ENCODE measurements at places on chromosomes 7 and 10.
A peak's percentile ranks its signal among the peaks of the same experiment; 100 is the strongest.

DNA sequence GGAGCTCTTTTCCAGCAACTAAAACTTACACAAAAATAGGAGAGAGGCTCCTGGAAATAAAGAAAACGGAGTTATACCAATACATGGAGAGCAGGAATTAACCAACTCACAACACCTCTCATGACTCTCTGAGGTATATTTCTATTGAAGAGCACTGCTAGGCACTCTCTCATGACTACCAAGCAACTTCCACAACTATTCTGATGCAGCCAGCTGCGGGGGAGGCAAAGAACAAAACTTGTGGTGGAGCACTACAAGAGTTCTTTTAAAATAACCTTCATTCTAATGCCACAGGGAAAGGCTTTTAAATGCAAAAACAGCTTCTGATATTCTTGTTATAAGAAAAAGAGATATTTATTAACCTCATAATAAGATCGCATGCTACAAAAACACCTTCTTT is 140.7 kb downstream of the SLC25A13 start:
- no peak for DNase-seq

- DNase-seq = no peak
Measured at GRCh38 chr10:72162978-72163377, 52.8 kb upstream of the ANAPC16 start.

DNA sequence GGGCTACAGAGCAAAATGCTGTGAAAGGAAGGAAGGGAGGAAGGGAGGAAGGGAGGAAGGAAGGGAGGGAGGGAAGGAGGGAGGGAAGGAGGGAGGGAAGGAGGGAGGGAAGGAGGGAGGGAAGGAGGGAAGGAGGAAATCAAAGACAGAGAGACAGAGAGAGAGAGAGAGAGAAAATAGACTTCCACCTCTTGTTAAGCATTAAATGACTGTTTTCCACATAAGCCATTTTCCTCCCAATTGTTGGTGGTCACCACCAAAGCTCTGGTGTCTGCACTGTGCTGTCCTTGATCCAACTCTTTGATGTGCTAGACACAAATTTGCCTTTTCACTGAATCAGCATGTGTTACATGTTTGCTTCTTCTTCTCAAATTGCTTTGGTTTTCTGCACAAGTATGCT is 90.7 kb upstream of the INHBA start:
- no peak for DNase-seq

- DNase-seq = no peak
Measured at GRCh38 chr7:96426027-96426426, 104.1 kb upstream of the SLC25A13 start.

GRCh38 chr10:49071160-49071761 is 44.1 kb downstream of the VSTM4 start:
- peak; percentile 71 for DNase-seq

GRCh38 chr10:7483848-7484247 is 73.0 kb upstream of the SFMBT2 start:
- no peak for DNase-seq

GRCh38 chr10:43680035-43680434 is 31.4 kb upstream of the ZNF32 start:
- no peak for DNase-seq

DNA sequence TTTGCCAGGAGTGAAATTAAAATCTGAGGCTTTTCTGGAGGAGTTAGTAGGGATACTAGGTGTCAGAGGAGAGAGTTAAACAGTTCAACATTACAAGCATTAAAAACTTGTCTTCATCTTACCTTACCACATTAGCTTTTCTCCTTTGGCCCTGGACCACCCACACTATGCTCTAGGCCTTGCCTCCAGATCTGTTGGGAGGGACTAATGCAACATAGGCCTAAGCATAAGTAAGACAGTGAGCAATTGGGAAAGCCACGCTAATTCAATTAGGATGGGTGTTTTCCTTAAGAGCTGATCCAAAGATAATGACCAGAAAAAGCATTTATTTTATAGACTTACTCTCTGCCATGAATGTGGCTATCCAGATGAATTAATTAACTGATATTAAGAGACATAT is 158.9 kb downstream of the ELMO1 start:
- DNase-seq = no peak

- no peak for DNase-seq
Measured at GRCh38 chr10:110363572-110364411, 59.1 kb upstream of the SMNDC1 start.

- DNase-seq = no peak
Measured at GRCh38 chr7:94425546-94425945, 30.9 kb downstream of the COL1A2 start.

- no peak for DNase-seq
Measured at GRCh38 chr10:35723992-35724391, 81.9 kb upstream of the FZD8 start.

DNA sequence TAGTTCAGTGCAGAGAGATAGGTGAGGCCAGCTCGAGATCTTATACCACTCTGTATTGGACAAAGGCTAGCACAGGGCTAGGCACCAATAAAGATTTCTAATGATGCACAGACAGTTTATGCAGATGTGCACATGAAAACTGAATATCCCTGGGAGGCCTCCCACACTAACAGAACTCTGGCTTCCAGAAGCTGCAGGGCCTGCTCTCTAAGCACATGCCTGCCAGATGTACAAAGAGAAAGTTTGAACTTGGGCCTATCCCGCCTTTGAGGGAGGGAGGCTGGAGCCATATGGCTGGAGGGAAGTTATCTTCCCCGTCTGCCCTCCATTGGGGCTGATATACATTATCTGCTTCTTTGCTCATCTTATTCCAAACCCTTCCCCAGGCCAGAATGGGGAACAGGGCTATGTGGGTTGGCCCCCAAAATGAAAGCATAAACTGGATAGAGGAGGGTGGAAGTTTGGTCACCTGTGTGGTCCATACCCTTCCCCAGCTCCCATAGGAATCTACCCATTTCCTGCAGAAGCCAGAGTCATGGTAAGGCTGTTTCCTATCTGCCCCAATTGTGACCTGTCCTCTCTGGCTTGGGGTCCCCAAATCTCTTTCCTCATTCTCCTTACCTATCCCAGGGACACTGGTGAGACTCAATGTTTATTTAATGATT is 3.8 kb downstream of the KAZALD1 start:
- no peak for DNase-seq

DNA sequence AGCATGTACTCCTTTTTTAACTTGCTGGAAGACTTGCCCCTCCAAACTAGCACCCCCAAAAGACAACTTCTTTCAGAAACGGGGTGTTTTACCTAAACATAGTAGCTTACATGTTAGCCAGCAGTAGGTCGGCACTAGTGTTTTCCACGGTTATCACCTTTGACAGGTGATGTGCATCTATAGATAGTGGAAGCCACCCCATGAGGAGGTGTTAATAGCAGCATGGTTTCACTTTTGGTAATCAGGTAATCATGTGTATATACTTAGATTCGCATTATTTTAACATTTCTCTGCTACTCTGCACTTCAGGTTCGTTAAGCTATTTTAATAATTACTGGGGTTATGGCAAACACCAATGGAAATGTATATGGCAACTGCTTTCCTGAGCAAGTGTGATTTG is 17.6 kb downstream of the SRI start:
- DNase-seq = no peak

- DNase-seq = no peak
Measured at GRCh38 chr7:131554880-131555516, 1.4 kb downstream of the PODXL start.

GRCh38 chr7:36021367-36021766 is 131.7 kb upstream of the EEPD1 start:
- DNase-seq = no peak

DNA sequence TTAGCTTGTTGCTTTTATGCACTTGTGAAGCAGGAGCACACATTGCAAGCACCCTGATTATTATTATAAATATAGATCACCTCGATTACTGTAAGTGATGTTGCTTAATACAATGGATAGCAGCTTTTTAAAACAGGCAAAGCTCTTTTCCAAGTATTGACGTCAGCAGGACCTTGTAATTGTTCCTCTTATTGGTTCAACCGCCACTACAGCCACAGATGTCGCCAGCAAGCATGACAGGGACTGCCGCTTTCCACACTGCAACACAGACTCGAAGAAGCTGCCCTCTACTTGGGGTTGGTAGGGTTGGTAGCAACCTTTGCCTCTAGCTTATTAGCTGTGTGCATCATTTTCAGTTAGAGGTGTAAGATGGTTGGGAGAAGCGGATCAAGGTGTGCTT is 167.6 kb downstream of the ZNF365 start:
- no peak for DNase-seq

- DNase-seq = no peak
Measured at GRCh38 chr7:121572615-121573014, 176.5 kb upstream of the FAM3C start.

DNA sequence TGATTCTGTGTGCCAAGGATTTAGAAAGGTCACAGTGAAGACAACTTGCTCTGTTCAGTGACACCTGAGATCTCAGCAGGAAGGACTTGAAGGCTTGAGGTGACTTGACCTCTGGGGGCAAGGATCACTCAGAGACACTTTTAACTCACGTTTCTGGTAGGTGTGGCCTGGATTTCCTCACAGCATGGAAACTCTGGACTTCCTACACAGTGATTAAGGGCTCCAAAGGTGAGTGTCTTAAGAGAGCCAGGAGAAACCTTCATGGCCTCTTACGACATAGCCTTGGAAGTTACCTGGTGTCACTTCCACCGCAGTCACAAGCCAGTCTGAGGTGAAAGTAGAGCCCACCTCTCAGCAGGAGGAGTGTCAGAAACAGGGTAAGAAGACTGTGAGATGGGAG is 38.1 kb upstream of the ADO start:
- DNase-seq = no peak

GRCh38 chr10:24209432-24209771 is 464 bp downstream of the KIAA1217 start:
- DNase-seq = peak; percentile 19

DNA sequence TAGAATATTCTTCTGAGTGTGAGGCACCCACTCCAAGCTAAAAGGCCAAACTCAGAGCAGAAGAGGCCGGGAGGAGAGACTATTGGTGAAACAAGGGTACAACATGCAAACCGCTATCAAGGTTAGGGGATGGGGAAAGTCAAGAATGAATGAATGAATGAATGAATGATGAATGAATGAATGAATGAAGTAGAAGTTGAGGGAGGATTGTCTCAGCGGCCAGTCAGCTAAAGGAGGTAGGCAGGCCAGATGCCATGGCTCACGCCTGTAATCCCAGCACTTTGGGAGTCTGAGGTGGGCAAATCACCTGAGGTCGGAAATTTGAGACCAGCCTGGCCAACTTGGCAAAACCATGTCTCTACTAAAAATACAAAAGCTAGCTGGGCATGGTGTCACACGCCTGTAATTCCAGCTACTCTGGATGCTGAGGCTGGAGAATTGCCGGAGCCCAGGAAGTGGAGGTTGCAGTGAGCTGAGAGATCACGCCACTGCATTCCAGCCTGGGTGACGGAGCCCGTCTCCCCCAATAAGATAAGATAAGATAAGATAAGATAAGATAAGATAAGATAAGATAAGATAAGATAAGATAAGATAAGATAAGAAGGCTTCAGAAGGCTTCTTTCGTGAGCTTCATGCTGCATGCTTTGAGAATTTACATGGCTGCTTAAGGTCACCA is 250.8 kb downstream of the CCDC3 start:
- DNase-seq = no peak

GRCh38 chr10:707456-707855 is 18.0 kb upstream of the DIP2C start:
- DNase-seq = no peak

GRCh38 chr7:102153599-102153946 is 133.1 kb upstream of the SH2B2 start:
- DNase-seq = no peak

All from thyroid gland (tissue), 4 donors.